Thyroid gland (tissue), 4 donors: ENCODE measurements at places on chromosomes 6 and 20. TPM values are rescaled to one million over a fixed set of nuclear protein-coding genes. Genes with fewer than 3 reads are reported as not detected.

DNA sequence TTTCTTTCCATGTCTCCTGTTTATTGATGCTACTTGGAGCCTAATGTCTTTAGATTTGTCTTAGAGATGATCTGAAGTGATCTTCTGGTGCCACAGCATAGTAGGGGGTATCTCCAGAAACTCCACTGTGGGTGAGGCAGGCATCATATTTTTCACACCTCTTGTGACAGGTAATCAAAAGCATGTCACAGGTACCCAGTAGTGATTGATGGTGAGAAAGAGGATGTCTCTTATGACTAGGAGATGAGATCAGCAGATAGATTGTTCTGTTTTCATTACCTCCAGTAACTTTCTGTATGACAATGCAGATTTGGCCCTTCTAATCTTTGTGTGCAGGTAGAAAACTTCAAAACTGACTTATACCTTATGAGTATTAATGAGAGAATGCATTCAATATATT lies 13.5 kb downstream of the NCOA7 start:
- no peaks in the 10 kb centered on the region for H3K4me1 ChIP-seq
- H3K27ac ChIP-seq = no peak overlapping the region
- no peak for DNase-seq
- no peaks in the 10 kb centered on the region for H3K27me3 ChIP-seq

DNA sequence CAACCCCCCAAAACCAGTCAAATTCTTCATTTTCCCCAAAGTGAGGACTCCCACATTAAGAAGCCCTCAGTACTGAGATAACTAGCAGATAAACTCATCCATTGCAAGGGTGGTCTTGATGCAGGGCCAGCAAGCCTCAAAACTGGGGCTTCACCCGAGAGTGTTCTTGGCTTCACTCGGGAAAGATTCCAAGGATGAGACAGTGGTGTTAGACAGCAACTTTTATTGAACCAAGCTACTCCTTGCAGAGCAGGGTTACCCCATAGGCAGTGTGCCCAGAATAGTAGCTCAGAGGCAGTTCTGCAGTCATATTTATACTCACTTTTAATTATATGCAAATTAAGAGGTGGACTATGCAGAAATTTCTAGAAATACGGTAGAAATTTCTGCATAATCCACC lies 15.8 kb upstream of the HLA-DQA1 start:
- no peaks in the 10 kb centered on the region for H3K4me1 ChIP-seq
- H3K36me3 ChIP-seq = no peaks in the 10 kb centered on the region
- no peak for DNase-seq
- H3K27ac ChIP-seq = no peak overlapping the region

RAB32 gene
- total RNA-seq = 23.8 TPM

DNA sequence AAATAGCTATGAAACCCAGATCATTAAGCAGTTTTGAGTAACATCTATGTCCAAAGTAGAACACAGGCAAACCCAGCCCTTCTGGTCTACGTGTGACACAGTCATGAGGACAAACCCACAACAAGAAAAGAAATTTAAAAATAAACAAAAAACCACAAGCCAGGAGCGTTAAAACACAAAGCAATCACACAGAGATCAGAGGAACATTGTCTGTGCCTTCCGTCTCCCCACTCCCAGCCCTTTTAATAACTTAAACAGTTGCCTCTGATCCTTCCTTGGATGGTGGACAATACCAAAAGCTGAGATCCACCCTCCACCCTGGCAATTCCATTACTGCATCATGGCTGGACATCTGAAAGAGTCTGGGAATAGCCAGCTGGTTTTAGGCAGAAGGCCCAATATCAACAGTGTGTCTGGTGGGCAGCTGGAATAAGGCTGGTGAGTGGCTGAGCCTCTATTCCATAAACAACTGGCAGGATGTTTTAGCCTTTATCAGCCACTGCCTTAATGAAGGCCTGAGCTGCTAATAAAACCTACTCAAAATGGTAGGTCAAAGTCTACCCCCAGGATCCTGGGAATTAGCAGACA lies 15.7 kb upstream of the LAMA4 start:
- DNase-seq = no peak
- no peaks in the 10 kb centered on the region for H3K4me1 ChIP-seq
- no peak overlapping the region for H3K4me3 ChIP-seq
- no peaks in the 10 kb centered on the region for H3K27me3 ChIP-seq

DNA sequence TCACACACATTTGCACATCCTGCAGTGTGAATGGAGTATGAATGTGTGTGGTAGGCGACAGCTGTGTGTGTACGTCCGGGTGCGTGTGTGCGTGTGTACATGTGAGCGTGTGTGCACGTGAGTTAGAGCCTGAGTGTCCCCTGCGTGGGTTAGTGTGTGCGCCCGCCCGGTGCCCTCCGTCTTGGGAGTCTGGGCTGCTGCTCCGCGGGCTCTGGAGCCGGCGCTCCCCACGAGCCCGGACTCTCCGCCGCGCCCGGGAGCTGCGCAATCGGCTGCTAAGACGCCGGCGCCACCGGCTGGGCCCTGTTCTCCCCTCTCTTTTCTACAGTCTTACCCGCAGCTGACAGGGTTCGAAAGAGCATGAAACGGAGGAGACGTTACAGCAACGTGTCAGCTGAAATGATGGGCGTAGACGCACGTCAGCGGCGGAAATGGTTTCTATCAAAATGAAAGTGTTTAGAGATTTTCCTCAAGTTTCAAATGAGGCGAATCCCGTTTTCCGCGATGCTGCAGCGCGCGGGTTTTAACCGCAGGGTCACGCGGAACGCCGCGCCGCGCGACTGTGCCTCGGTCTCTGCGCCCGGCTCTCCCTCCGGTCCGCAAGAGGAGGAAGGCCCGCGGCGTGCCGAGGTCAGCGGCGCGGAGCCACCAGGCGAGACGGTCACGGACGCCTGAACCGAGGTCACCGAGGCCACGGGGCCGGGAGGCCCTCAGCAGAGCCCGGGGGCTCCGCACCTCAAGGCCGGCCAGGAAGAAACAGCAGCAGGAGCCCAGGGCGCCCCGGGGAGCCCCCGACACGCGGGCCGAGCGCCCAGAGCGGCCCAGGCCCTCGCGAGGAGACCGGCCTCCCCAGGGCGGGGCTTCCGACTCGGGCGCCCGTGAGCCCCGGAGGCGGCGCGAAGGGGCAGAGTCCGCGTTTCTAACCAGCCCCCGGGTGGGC lies 95.3 kb upstream of the BHLHE23 start:
- DNase-seq = peak; percentile 29
- peak overlapping the region; percentile 29 for H3K27ac ChIP-seq
- H3K36me3 ChIP-seq = no peaks in the 10 kb centered on the region
- H3K27me3 ChIP-seq = no peaks in the 10 kb centered on the region
- H3K4me3 ChIP-seq = peak overlapping the region; percentile 35
